Non-pigmented ciliary epithelial cell (primary cell): ENCODE measurements at places on chromosomes 5 and 9.

DNA sequence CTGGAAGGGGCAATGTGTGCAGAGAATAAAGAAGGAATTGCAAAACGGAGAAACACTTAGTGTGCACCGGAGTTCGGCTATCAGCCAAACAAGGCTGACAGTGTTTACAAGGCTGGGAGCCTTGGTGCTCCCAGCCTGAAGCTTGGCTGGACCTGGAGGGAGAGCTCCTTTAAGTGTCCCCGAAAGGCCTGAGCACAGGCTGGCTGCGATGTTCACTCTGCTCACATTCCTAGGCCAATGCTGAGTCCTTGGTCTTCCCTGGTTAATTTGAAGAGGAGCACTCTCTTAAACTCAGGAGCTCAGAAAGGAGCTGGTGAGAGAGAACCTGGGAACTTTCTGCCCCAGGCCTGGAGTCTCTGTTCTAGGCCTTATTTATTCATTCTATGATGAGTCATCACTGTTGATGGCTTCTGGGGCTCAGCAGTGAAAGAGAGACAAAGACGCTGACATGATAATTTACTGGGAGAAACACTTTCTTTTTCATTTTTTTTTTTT lies 88.6 kb upstream of the MYO10 start:
- no peak for DNase-seq

DNA sequence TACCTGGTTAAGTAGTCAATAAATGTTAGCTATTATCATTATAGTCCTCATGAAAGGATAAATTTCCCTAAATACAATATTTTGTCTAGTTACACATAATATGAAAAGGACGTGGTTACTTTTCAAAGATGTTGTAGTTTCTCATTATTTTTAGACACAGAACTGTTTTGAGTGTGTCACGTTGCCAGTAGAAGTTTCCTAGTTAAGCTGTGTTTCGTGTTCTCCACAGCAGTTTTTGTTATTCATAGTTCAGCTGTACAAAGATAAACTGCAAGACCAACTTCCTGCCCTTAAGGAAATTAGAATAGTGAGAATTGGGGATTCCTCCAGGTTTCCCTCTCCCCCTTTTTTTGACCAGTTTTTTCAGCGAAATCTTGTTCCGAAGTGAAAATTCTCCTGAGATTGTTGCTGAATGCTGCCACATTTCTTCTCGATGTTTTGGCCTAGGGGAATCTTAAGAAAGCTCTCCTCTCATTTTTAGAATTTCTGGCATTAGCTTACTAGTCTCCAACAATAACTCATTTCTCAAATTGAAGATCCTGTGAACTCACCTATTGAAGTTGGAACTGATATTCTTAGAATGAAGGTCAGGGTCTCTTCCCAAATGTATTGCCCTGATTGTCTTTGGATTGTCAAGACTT lies 176.1 kb downstream of the PAM start:
- DNase-seq, result no peak

GRCh38 chr5:129541648-129542251 lies 81.7 kb downstream of the ADAMTS19 start:
- DNase-seq, result no peak

- no peak for DNase-seq
Measured at GRCh38 chr5:174723315-174723978, 935 bp upstream of the MSX2 start.

DNA sequence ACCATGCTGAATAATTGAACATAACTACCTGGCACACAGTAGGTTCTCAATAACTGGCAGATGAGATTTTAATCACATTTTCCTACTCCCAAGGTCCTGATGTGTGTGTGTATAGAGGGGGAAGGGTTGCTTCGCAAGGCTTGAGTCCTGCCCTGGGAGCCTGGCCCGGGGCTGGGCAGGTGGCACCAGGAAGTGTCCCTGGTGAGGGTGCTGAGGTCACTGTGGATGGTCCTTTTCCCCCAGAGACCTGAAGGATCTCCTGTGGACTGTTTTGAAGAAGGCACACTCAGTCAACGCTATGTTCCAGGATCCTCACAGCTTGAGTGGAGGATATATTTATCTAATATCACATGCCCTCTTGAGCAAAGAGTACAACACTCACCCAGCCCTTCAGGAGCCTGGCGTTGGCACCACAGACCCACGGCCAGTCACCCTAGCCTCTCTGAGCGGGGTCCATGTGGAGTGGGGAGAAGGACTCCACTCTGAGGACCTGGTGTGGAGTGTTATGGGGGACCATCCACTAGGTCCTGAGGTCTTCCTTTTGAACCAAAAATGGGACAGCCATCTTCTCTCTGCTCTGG lies 177.8 kb downstream of the GABBR2 start:
- no peak for DNase-seq

- no peak for DNase-seq
Measured at GRCh38 chr5:104267320-104268015, 704.9 kb upstream of the NUDT12 start.

- no peak for DNase-seq
Measured at GRCh38 chr5:1777281-1778137, 22.1 kb downstream of the MRPL36 start.

DNA sequence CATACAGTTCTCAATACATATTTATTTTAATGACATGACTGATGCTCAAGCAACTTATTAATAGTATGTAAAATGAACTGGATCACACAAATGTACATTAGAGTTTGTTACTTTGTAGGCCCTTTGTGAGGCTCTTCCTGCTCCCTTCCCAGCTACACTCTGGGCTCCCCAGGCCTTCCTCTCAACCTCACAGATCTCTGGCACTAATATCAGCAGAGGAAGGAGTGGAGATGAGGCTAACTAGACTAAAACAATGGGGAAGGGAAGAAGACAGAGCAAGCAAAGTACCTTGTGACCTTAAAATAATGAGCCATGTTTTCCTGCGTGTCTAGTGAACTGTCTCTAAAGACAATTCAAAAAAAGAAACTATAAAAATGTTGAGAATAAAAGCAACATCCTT lies 30.3 kb upstream of the TEK start:
- no peak for DNase-seq

- DNase-seq, result peak; percentile 65
Measured at GRCh38 chr5:54889826-54890225, 95.6 kb downstream of the ESM1 start.

- DNase-seq, result no peak
Measured at GRCh38 chr5:121399879-121400278, 451.8 kb upstream of the FTMT start.

GRCh38 chr9:37383876-37384746 lies 38.4 kb upstream of the GRHPR start:
- DNase-seq, result no peak

DNA sequence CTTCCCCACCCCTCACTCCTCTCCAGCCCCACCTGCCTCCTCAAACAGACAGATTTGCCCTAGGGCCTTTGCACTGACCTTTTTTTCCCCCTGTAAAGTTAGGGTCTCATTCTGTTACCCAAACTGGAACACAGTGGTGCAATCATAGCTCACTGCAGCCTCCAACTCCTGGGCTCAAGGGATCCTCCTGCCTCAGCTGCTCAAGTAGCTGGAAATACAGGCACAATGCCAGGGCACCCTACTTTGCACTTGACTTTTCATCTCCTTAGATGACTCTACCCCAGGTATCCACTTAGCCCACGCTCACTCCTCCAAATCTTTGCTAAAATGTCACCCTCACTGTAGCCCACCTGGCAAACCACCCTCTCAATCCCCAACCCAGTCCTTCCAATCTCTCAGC lies 2.2 kb downstream of the DYNC2I2 start:
- DNase-seq, result no peak

DNA sequence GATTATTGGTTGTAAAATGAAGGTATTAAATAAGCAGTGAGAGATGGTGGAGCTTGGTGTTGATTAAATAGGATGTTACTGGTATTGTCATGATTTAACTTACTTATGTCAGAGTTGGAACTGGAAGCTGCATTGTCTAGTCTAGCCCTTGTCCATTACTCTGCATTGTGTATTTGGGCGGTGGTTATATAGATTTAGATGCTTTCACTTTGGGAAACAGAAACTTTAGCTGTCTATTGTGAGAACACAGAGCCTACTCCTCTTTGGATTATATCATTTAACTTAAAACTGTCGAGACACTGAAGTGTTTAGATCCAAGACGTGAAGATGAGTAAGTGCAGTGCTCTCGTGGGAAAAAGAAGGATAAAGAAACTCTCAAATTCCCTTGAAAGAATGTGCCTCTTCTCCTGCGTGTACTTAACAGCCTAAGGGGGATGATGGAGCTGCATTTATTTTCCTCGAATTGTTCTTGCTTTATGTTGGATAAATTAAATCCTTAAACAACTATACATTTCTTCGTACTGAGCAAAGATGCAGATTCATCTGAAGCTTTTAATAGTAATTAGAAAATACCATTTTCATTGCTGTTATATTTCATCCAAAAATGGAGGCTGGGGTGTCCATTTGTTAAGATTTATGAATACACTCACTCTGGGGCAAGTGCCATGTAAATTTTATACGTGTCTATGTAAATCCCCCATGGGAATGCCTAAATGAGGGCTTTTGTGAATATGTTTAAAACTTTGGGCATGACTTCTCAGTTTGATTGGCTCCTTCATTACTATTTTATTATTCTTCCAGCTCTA lies 21.6 kb downstream of the FBXL7 start:
- no peak for DNase-seq

- DNase-seq, result no peak
Measured at GRCh38 chr5:54981928-54982327, 3.5 kb downstream of the ESM1 start.

GRCh38 chr9:134561427-134562145 lies 80.0 kb upstream of the COL5A1 start:
- no peak for DNase-seq
